ENCODE measurements at places on chromosomes 13 and 19. TPM values are rescaled to one million over a fixed set of nuclear protein-coding genes. Genes with fewer than 3 reads are reported as not detected.

HRC gene
- total RNA-seq = not detected

OR7C1 gene
- not detected for total RNA-seq

NTN5 gene
- total RNA-seq = not detected

CTXN1 gene
- total RNA-seq = 2.3 TPM

SIGLEC12 gene
- total RNA-seq = 6.9 TPM

GTF2F2 gene
- 19.1 TPM for total RNA-seq

DNA sequence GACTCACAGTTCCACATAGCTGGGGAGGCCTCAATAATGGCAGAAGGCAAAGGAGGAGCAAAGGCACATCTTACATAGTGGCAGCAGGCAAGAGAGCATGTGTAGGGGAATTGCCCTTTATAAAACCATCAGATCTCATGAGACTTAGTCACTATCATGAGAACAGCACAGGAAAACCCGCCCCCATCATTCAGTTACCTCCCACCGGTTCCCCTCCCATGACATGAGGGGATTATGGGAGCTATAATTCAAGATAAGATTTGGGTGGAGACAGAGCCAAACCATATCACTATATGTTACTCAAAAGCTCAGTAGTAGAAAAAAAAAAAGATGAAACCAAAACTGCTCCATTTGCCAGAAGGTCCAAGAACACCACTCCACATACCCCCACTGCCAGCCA is 58.5 kb downstream of the DNAJC15 start:
- no peak overlapping the region for H3K4me3 ChIP-seq
- DNase-seq = no peak
- H3K27ac ChIP-seq = no peak overlapping the region
- H3K4me1 ChIP-seq = peaks cover under 1% of the 10 kb centered on the region
- H3K27me3 ChIP-seq = no peaks in the 10 kb centered on the region

- no peak overlapping the region for H3K4me3 ChIP-seq
- H3K27me3 ChIP-seq = peaks cover 6% of the 10 kb centered on the region
- H3K27ac ChIP-seq = no peak overlapping the region
- no peaks in the 10 kb centered on the region for H3K4me1 ChIP-seq
- no peak for DNase-seq
Measured at GRCh38 chr13:109509154-109509900, 277.1 kb downstream of the IRS2 start.

DNA sequence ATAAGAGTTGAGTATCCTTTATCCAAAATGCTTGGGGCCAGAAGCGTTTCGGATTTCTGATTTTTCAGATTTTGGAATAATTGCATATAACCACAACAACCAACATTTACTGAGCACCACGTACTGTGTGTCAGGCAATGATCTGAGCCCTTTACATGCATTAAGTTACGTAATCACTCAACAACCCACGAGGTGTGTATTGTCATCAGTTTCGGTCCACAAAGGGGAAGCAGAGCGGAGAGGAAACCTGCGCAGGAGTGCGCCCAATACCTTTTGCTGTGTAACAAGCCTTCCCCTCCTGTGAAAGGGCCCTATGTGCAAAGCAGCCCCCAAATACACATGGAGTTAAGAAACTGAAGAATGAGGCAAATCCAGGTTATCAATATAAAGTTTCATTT is 20.7 kb upstream of the NLRP12 start:
- no peaks in the 10 kb centered on the region for H3K36me3 ChIP-seq
- no peak overlapping the region for H3K4me3 ChIP-seq
- H3K4me1 ChIP-seq = peaks cover 12% of the 10 kb centered on the region
- no peak overlapping the region for H3K27ac ChIP-seq
- H3K27me3 ChIP-seq = no peaks in the 10 kb centered on the region

DNA sequence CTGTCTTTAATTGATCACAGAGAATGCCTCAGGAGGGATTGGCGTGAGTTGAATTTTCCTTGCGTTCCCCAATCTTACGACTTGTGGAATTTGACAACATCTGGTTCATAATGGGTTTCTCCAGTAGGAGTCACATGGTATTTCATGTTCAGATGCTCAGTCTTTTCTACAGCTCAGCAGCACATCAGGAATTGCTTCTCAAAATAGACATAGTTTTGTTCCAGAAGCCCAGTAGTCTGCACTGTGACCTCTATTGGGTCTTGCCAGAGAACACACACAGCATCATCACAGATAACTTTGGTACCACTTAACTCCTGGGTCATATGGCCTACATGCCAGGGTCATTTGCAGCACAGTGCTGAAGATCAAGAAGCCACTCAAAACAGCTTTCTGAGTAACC is 282.5 kb upstream of the HTR2A start:
- no peak overlapping the region for H3K4me3 ChIP-seq
- no peak overlapping the region for H3K27ac ChIP-seq
- no peaks in the 10 kb centered on the region for H3K4me1 ChIP-seq
- DNase-seq = no peak

DNA sequence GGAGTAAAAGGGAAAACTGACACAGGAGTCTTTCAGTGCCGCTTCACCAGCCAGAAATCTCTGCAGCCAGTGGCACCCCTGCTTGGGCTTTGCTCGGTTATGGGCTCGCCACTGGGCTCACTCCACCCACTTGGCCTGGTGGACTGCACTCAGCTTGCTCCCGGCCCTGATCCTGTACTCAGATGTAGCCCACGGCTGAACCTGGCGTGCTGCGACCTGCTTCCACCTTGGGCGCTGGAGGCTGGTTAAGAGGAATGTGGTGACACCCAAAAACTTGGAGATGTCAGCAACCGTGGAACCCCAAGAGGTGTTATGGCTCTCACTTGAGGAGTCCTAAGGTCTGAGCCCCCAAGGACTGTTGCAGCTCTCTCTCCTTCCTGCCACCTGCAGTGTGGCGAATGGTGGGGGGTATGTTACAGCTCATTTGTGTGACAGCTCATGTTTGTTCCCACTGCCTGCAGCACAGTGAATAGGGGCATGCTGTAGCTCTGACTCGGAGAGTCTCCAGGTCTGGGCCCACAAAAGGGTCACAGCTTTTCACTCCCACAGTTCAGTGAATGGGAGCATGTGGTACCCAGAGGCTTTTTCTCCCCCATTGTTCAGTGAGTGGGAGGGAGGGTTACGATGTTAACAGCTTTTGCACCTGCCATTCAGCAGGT is 1124.5 kb upstream of the ATXN8OS start:
- peak; percentile 35 for DNase-seq
- no peak overlapping the region for H3K27ac ChIP-seq
- H3K4me1 ChIP-seq = no peaks in the 10 kb centered on the region
- H3K27me3 ChIP-seq = no peaks in the 10 kb centered on the region
- no peaks in the 10 kb centered on the region for H3K36me3 ChIP-seq

DNA sequence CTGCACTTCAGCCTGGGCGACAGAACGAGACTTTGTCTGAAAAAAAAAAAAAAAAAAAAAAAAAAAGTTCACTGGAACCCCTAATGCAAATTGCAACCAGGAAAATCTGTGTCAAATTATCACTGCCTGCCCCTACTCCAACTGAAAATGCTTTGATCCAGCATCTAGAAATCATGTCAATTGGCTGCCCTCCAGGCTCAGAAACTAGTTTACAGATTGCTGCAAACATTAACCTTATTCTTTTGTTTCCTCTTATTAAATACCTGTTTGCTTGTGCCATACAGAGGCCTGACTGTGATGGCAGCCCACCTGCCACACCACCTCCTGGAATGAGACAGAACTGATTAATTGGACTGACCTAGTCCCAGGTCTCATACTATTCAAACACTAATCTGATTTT is 18.6 kb upstream of the AKT2 start:
- H3K36me3 ChIP-seq = no peaks in the 10 kb centered on the region
- no peaks in the 10 kb centered on the region for H3K27me3 ChIP-seq
- no peak overlapping the region for H3K4me3 ChIP-seq
- H3K4me1 ChIP-seq = peaks cover 4% of the 10 kb centered on the region

- H3K36me3 ChIP-seq = no peaks in the 10 kb centered on the region
- peaks cover 3% of the 10 kb centered on the region for H3K4me1 ChIP-seq
- DNase-seq = no peak
Measured at GRCh38 chr13:74574964-74575728, 440.9 kb upstream of the KLF12 start.

- DNase-seq = no peak
- peaks cover 21% of the 10 kb centered on the region for H3K36me3 ChIP-seq
- H3K27me3 ChIP-seq = no peaks in the 10 kb centered on the region
- peak overlapping the region; percentile 91 for H3K27ac ChIP-seq
- peak overlapping the region; percentile 35 for H3K4me3 ChIP-seq
Measured at GRCh38 chr19:41327076-41327575, 17.2 kb downstream of the CCDC97 start.

GRCh38 chr13:107276936-107277335 is 709.0 kb upstream of the ARGLU1 start:
- no peak overlapping the region for H3K4me3 ChIP-seq
- no peaks in the 10 kb centered on the region for H3K36me3 ChIP-seq
- no peaks in the 10 kb centered on the region for H3K27me3 ChIP-seq
- H3K27ac ChIP-seq = peak overlapping the region; percentile 15
- no peak for DNase-seq

DNA sequence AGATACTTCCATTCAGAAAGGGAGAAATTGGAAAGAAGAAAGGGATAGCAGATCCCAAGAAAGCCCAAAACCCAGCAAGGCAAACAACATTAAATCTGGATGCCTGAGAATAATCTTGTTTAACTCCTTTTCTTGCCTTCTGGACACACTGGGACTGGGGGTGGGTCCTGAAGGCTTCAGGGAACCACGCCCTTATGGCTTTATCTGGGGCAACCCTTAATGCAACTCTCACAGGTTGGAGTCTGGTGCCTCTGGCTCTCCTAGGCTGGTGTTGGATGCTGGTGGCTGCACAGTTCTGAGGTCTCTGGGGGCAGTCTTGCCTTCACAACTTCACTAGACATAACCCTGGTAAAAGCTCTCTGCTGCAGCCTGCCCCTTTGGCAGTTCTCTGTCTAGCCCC is 27.9 kb downstream of the PAN3 start:
- no peak overlapping the region for H3K27ac ChIP-seq
- peaks cover 6% of the 10 kb centered on the region for H3K36me3 ChIP-seq
- H3K27me3 ChIP-seq = no peaks in the 10 kb centered on the region
- no peak overlapping the region for H3K4me3 ChIP-seq

DNA sequence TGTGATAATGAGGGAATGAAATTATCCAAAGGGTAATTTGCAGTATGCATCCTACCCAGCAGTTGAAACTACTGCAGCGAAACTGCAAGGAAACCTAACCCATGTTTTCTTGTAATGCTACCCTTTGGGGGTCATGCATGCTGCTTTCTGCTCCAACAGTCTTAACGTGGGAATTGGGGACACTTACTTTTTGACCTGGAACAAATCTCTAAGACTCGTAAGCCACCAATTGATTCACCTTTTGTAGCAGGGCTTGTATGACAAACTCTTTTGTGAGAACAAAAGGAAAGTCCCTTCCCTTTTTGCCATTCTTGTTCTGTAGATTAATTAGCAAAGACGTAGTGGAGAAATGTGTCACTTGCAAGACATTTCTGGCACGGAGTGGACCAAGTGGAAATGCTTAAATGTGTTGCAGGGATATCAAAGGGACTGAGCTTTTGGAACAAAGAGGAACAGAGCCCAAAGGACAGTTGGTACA is 27.4 kb downstream of the LRCH1 start:
- peaks cover 92% of the 10 kb centered on the region for H3K4me1 ChIP-seq
- no peak for DNase-seq
- H3K36me3 ChIP-seq = no peaks in the 10 kb centered on the region
- no peaks in the 10 kb centered on the region for H3K27me3 ChIP-seq

DNA sequence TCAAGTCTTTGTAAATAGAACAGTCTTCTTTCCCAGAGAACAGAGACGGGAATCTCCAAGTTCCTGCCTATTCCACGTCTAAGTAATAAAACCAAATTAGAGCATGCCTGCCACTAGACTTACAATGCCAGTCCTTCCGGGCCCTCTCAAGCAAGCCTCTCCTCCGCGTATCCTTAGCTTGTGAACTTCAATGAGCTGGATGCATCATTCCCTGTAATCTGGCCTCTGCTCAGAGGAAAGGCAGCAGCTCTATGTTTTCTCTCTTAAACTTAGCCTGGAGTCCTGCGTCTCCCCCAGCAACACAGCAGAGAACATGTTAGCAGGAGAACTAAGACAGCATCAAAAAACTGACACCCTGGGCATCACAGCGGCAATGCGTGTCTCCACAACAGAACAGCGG is 8.2 kb downstream of the NALCN start:
- DNase-seq = no peak
- H3K4me3 ChIP-seq = no peak overlapping the region
- no peaks in the 10 kb centered on the region for H3K4me1 ChIP-seq
- H3K27me3 ChIP-seq = no peaks in the 10 kb centered on the region
- H3K36me3 ChIP-seq = no peaks in the 10 kb centered on the region
- H3K27ac ChIP-seq = no peak overlapping the region

DNA sequence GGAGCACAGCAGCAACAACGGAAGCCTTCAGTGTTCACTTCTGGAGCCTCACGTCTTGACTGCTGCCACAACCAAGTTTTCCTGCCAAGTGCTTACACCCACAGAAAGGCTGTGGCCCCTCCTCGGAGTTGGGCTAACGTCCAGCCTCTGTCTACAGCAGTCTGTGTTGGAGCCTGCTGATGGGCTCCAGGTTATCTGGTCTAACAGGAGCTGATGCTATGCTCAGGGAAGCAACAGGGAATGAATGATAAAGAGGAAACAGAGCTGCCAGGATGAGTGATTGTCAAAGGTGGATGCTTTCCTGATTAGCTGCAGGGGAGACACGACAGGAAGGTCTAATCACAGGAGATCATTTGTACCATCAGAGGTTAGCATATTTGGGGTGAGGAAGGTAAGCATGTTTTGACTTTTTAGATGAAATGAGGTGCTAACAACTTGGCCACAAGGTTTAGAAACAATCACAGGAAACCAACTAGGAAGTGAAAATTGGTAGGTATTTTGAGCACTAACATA is 53.8 kb upstream of the RCBTB2 start:
- DNase-seq = no peak
- H3K36me3 ChIP-seq = no peaks in the 10 kb centered on the region
- peak overlapping the region; percentile 44 for H3K27ac ChIP-seq
- H3K27me3 ChIP-seq = no peaks in the 10 kb centered on the region
- H3K4me1 ChIP-seq = peaks cover 35% of the 10 kb centered on the region
- no peak overlapping the region for H3K4me3 ChIP-seq
